ENCODE measurements at places on chromosomes 12 and 14. TPM values are rescaled to one million over a fixed set of nuclear protein-coding genes. Genes with fewer than 3 reads are reported as not detected.

Gene SP1
- total RNA-seq, result 53.5 TPM

Gene HOXC6
- total RNA-seq, result 0.40 TPM

Gene KCNH3
- total RNA-seq, result 1.4 TPM

- no peak for DNase-seq
- no peak overlapping the region for H3K27ac ChIP-seq
- H3K36me3 ChIP-seq, result no peaks in the 10 kb centered on the region
- H3K4me1 ChIP-seq, result no peaks in the 10 kb centered on the region
Measured at GRCh38 chr14:82451675-82452074, 918.0 kb upstream of the SEL1L start.

DNA sequence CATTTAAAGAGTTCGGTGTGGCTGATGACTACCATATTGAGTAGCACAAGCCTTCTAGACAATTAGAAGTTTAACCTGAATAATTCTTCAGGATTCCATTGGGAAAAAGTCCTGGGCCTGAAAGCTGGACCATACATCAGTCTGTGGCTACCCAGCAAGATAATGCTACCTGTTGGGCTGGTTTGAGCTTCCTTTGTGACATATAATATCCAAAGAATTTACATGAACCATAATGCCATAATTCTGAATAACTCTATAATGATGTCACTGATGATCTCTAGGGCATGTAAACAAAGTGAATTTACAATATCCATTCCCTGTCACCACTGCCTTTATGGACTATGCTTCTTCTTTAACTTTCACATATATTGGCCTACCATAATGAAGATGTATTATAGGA, 3.8 kb upstream of the YBX3 start:
- no peak for DNase-seq
- no peak overlapping the region for H3K4me3 ChIP-seq
- no peaks in the 10 kb centered on the region for H3K4me1 ChIP-seq

DNA sequence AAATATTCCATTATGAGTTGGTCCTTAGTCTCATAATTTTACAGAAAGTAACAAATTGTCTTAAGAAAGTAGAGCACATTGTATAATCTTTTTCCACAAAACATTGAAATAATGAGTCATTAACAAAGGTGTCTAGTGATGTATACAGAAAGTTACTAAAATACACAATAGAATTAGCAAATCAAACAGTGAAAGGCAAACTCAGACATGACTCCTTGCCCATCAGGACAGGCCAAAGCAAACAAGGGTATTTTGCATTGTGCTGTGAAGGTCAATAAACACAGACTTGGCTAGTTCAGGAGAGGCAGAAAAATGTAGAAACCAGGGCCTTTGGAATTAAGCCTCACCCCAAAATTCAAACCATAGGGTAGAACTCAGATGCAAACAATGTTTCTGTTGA, 37.3 kb downstream of the SIX4 start:
- H3K36me3 ChIP-seq, result no peaks in the 10 kb centered on the region
- H3K27me3 ChIP-seq, result no peaks in the 10 kb centered on the region
- no peaks in the 10 kb centered on the region for H3K4me1 ChIP-seq

- H3K36me3 ChIP-seq, result no peaks in the 10 kb centered on the region
- H3K4me1 ChIP-seq, result no peaks in the 10 kb centered on the region
- H3K27me3 ChIP-seq, result no peaks in the 10 kb centered on the region
- no peak for DNase-seq
Measured at GRCh38 chr12:1279050-1279449, 288.0 kb downstream of the ERC1 start.

DNA sequence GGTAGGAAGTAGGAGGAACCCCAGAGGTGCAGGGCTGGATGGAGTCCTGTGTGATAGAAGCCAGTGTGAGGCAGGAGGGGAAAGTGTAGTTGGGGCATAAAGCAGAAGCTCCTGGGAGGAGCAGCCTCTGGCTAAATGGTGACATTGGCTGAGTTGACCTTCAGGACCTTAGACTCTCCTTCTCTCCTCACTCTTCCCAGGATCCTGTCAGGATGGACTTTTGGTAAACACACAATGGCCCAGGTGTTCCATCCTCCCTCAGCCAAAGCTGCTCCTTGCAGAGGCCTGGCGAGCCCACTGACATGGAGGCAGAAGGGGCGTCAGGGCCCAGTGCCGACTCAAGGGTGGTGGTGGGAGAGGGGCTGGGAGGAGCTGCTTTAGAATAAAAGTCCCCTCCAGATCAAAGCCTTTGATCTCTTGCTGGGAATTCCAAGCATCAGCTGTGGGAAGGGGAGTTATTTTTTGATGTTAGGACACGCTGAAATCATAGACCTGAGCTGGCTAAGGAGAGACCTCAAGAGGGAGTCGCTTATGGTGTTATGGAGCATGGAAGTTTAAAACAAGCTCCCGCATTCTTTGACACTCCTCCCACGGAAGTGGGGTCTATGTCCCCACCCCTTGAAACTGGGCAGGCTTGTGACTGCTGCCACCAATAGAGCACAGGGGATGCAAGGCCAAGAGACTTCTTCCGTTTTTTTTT, 44.1 kb downstream of the SMIM41 start:
- peaks cover 64% of the 10 kb centered on the region for H3K4me1 ChIP-seq
- no peak for DNase-seq

DNA sequence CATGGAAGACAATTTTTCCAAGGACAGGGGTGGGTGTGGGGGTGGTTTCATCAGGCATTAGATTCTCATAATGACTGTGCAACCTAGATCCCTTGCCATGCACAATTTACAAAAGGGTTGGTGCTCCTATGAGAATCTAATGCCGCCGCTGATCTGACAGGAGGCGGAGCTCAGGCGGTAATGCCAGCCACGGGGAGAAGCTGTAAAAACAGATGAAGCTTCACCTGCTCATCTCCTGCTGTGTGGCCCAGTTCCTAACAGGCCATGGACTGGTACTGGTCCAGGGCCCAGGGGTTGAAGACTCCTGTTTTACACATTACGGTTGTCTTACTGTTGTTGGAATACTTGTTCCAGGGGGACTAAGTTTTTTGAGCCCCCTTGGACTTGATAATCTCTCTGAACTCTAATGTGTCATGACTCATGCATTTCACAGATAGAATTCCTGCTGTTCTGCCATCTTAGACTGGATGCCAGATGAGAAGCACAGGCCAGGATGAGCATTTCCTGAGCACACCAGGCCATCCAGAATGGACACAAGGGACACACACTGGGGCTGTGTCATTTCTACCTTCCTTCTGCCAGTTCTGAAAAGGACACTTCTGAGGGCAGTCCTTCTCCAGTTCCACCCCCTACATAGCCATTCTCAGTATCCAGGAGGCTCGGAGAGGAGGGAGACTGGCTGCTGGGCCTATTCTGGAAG, 5.8 kb downstream of the PLEKHD1 start:
- no peaks in the 10 kb centered on the region for H3K4me1 ChIP-seq
- no peaks in the 10 kb centered on the region for H3K36me3 ChIP-seq
- H3K4me3 ChIP-seq, result no peak overlapping the region
- H3K27ac ChIP-seq, result no peak overlapping the region

DNA sequence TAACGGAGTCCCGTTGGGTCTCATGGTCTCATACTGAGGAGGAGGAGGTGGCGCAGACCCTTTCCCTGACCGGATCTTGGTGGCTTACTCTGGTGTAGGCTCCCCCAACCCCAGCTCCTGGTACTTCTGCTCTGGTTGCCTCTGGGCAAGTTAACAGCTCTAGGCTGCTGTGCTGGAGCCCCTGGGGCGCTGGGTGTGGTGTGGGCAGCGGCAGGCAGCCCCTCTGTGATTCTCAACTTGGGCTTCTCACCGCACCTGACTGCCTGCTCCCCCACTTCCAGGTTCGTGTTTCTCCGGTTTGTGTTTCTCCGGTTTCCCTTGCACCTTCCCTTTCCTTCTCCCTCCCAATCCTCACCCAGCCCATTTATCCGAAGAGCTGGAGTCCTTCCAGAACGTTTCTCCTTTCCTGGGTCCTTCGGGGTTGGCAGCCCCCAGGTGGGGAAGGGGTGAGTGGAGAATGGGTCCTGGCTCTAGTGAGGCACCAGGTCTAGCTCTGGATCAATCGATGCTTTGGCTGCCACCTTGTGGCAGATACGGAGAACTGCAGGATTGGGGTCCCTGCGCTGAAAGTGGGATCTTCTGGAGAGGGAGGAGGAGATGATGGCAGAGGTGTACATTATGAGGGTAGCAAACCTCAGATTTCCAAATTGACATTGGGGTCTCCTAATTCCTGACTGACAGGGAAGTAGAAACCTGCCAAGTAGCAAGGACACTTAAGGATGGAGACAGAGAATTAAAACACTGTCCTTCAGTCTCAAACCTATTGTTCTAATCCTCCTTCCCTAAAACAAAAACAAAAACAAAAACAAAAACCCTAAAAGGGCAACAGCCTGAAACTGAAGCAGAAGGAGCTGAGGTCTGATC, 8.3 kb downstream of the CISTR start:
- H3K36me3 ChIP-seq, result no peaks in the 10 kb centered on the region
- no peak overlapping the region for H3K27ac ChIP-seq
- H3K27me3 ChIP-seq, result peaks cover 10% of the 10 kb centered on the region
- H3K4me3 ChIP-seq, result peak overlapping the region; percentile 24
- peak; percentile 51 for DNase-seq

GRCh38 chr14:49687942-49688700, at the start of gene POLE2:
Gene POLE2 (minus strand): TSS chr14:49688214. CDS start chr14:49688203, 11 bp downstream.
- peak within 1 kb of the TSS; percentile 80 for H3K4me3 ChIP-seq
- peaks cover 12% of the 10 kb centered on the region for H3K4me1 ChIP-seq
- peak within 1 kb of the TSS; percentile 70 for H3K27ac ChIP-seq
- no peaks in the 10 kb centered on the region for H3K36me3 ChIP-seq
- peak; percentile 96 for DNase-seq

DNA sequence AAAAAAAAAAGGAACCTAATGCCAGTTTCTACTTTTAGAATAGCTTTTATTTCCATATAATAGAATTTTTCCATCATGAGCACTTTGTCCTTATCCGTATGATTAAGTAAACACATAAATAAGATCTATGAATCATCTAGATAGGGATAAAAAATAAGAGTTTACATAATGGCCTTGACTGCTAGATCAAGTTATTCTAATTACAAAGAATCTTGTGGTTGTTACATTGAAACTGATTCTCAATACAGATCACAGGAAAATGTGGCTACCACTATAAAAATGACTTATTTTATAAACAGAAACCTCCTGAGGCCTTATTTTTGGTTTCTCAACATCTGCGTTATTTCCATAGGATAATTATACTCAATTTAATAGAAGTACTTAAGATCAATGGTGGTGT, 34.4 kb upstream of the NDUFA12 start:
- no peak overlapping the region for H3K4me3 ChIP-seq
- H3K36me3 ChIP-seq, result peaks cover 7% of the 10 kb centered on the region
- H3K27ac ChIP-seq, result no peak overlapping the region
- no peaks in the 10 kb centered on the region for H3K4me1 ChIP-seq
- no peak for DNase-seq

- no peaks in the 10 kb centered on the region for H3K27me3 ChIP-seq
- no peaks in the 10 kb centered on the region for H3K36me3 ChIP-seq
- DNase-seq, result peak; percentile 75
Measured at GRCh38 chr12:85836197-85837090, at the start of gene RASSF9. Gene RASSF9 (minus strand): TSS chr12:85836409. CDS start chr12:85836201, 208 bp downstream.

- no peak overlapping the region for H3K4me3 ChIP-seq
- H3K27ac ChIP-seq, result no peak overlapping the region
- no peaks in the 10 kb centered on the region for H3K4me1 ChIP-seq
- H3K36me3 ChIP-seq, result no peaks in the 10 kb centered on the region
- H3K27me3 ChIP-seq, result no peaks in the 10 kb centered on the region
- no peak for DNase-seq
Measured at GRCh38 chr12:32051511-32052211, 55.0 kb upstream of the BICD1 start.

- DNase-seq, result no peak
- peaks cover 10% of the 10 kb centered on the region for H3K4me1 ChIP-seq
- H3K27ac ChIP-seq, result no peak overlapping the region
- H3K27me3 ChIP-seq, result no peaks in the 10 kb centered on the region
- H3K4me3 ChIP-seq, result no peak overlapping the region
Measured at GRCh38 chr14:69318901-69319475, 59.0 kb downstream of the GALNT16 start.

DNA sequence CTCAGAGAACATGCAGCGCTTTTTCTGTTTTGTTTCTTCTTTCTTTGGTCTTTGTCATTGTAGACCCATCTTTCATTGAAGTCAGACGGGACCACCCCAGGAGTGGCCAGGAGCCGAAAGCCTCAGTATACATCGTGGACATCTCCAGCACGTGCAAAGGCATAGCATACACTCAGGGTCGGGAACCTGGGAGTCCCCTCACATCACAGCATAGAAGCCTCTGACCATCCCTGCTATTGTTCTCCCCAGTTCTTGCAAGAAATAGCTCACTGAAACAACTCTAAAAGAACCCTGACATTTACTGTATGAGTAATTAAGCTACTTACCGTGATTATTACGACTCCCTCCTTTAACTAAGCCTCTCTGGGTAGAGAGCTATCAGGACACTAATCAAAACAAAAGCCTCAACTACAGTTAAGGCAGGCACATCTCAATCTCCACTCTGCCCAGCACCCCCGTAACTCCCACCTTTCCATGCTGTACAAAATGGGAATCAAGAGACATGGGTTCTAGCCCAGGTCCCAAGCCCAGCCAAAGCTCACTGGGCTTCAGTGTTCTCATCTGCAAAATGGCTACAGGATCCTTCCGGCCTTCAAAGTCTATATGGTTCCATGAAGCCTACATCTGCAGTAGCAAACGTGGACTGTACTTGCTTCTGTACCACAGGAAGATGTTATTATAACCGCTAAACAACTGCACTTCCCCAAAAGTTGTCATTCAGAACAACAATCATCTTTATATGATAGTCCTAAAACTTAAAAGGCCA, 6.7 kb downstream of the CCDC88C start:
- no peak overlapping the region for H3K27ac ChIP-seq
- no peak overlapping the region for H3K4me3 ChIP-seq
- peaks cover 36% of the 10 kb centered on the region for H3K4me1 ChIP-seq
- no peaks in the 10 kb centered on the region for H3K27me3 ChIP-seq
- peaks cover 3% of the 10 kb centered on the region for H3K36me3 ChIP-seq

- no peak for DNase-seq
- H3K27ac ChIP-seq, result no peak overlapping the region
- no peak overlapping the region for H3K4me3 ChIP-seq
- peaks cover 28% of the 10 kb centered on the region for H3K4me1 ChIP-seq
- H3K27me3 ChIP-seq, result no peaks in the 10 kb centered on the region
- H3K36me3 ChIP-seq, result peaks cover 7% of the 10 kb centered on the region
Measured at GRCh38 chr14:99419905-99420304, 60.8 kb downstream of the SETD3 start.

DNA sequence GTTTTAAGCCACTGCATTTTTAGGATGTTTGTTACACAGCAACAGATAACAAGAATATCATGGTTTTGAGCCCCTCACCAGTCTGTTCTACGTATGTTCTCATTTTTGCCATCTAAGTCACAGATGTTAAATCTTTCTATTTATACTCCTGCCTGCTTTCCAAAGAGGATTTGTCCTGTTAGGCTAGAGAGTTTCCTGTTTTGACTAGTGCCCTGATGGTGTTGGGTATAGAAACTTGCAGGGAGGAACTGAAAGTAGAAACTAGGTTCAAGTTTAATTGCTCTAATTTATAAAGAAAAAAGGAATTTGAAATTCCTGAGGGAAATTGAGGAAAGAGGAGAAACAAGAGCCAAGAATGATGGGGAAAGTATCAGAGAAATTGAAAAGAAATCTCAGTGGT, 74.4 kb upstream of the COCH start:
- H3K27me3 ChIP-seq, result no peaks in the 10 kb centered on the region
- H3K36me3 ChIP-seq, result no peaks in the 10 kb centered on the region
- no peak overlapping the region for H3K27ac ChIP-seq
- H3K4me1 ChIP-seq, result no peaks in the 10 kb centered on the region
- no peak overlapping the region for H3K4me3 ChIP-seq
